Stimulated activated CD4-positive, alpha-beta T cell treated with anti-CD3 and anti-CD28 coated beads, Interleukin-2, amount 100 ng/mL, for 4 hours (primary cell): ENCODE measurements at places on chromosomes 4 and X.
A peak's percentile ranks its signal among the peaks of the same experiment; 100 is the strongest.

DNA sequence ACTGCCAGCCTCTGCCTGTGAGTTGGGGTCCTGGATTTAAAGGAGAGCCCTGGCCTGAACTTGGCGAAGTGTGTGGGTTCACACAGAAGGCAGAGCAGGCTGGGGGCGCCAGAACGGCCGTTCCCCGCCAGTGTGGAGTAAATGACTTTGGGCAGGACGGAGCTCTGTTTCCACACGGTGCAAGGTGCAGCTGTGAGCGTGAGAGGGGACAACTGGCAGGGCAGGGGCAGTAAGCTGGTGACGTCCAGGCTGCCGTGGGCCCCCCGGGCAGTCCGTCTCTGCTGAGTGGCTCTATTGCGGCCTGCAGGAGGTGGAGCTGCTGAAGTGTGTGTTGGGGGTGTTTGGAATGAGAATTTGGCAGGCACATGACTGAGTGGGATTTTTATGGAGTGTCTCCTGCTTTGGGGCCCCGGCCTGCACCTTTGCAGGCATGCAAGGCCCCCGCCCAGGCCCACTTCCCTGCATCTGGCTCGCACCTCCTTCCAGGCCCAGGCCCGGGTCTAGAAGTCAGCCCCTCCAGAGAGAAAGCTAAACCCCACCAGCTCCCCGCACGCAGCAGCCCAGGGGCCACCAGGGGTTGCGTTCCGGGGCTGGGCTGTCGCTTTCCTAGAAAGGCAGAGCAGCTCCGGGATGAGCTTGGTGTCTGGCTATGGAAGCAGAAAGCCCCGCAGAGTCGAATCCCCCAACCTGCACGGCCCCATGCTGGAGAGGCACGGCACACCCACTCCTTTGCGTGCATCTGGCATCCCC lies 62.2 kb upstream of the GRPEL1 start:
- no peak for DNase-seq

GRCh38 chr4:2482693-2483092 lies 13.8 kb downstream of the RNF4 start:
- DNase-seq, result no peak

- DNase-seq, result no peak
Measured at GRCh38 chr4:184273166-184274147, 55.8 kb upstream of the ENPP6 start.

- no peak for DNase-seq
Measured at GRCh38 chr4:36292556-36293188, 11.3 kb downstream of the DTHD1 start.

DNA sequence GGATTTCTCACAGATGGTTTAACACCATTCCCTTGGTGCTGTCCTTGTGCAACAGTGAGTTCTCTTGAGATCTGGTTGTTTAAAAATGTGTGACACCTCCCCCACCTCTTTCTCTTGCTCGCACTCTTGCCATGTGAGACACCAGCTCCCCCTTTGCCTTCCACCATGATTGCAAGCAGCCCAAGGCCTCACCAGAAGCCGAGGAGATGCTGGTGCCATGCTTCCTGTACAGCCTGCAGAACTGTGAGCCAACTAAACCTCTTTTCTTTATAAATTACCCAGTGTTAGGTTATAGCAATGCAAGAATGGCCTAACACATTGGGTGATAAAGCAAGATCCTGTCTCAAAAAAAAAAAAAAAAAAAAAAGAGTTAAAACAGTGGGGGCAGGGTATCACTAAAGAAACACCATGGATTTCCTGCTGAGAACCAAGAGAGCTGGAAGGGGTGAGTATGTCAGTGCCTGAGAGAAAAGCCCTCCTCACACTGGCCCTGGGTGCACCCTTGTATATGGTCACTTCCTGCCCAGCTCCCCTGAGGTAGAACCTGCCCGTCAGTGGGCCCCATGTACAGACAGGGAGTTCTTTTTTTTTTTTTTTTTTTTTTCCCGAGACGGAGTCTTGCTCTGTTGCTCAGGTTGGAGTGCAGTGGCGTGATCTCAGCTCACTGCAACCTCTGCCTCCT lies 46.4 kb downstream of the APOO start:
- no peak for DNase-seq

DNA sequence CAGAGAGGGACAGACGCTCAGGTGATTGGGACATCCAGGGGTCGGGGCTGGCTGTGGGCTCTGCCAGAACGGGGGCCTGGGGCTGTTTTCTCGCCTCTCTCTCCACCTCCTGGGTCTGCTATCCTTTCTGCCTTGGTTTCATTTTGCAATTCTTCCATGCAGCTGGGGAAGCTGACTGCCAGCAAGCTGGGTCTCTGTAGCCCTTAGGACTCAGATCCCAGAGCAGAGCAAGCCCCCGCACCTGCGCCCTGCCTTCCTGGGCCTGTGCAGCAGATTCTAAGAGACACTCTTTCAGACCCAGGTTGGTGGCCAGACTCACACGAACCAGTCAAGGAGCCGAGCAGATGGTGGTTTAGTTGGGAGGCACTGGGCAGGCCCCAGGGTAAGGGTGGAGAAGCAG lies 59.1 kb upstream of the GRPEL1 start:
- DNase-seq, result no peak

GRCh38 chr4:79980448-79980847 lies 92.6 kb downstream of the ANTXR2 start:
- DNase-seq, result no peak

GRCh38 chr4:17576932-17577664 lies at the start of gene LAP3:
Gene LAP3, plus strand, starts transcription at chr4:17577198. Its CDS starts 268 bp downstream, at chr4:17577466.
- peak; percentile 98 for DNase-seq

- DNase-seq, result no peak
Measured at GRCh38 chr4:52116641-52117040, 65.5 kb downstream of the SPATA18 start.

- no peak for DNase-seq
Measured at GRCh38 chr4:174503079-174503715, 19.1 kb downstream of the HPGD start.

DNA sequence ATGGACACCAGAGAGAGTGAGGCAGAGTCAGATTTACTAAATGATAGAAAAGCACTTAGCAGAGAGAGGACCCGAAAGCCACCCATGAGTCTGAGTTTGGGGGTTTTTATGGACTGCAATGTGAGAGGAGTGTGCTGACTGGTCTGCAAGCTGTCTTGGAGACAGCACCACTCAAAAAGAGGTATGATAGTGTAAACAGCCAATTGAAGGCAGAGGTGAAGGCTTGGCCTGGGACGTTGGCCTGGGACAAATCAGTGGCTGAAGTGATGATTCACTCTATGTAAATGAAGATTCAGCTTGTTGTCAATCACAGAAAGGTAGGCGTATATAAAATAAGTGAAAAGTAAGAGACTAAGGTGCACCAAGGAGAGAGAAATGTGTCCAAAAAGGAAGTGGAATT lies 217.6 kb upstream of the ZFP42 start:
- no peak for DNase-seq

DNA sequence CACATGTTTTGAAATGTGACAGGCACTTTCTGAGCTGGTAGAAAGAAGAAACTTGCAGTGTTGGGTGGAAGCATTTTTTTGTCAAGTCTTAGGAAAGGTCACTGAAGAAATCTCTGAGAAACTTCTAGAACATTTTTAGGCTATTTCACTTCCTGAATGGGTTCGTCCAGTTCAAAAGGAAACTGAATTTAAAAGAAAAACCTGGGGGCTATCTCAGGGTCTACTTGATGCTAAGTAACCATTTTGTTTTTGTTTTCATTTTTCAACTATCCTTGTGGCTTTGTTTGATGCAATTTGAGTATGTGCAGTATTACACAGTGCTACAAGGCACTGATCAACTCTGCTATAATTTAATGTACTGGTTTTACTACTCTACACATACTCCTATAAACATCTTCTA lies 34.0 kb upstream of the AMOT start:
- DNase-seq, result no peak

- DNase-seq, result no peak
Measured at GRCh38 chr4:125727931-125728330, 413.2 kb downstream of the FAT4 start.

GRCh38 chr4:43864616-43865146 lies 583.9 kb downstream of the KCTD8 start:
- DNase-seq, result no peak

DNA sequence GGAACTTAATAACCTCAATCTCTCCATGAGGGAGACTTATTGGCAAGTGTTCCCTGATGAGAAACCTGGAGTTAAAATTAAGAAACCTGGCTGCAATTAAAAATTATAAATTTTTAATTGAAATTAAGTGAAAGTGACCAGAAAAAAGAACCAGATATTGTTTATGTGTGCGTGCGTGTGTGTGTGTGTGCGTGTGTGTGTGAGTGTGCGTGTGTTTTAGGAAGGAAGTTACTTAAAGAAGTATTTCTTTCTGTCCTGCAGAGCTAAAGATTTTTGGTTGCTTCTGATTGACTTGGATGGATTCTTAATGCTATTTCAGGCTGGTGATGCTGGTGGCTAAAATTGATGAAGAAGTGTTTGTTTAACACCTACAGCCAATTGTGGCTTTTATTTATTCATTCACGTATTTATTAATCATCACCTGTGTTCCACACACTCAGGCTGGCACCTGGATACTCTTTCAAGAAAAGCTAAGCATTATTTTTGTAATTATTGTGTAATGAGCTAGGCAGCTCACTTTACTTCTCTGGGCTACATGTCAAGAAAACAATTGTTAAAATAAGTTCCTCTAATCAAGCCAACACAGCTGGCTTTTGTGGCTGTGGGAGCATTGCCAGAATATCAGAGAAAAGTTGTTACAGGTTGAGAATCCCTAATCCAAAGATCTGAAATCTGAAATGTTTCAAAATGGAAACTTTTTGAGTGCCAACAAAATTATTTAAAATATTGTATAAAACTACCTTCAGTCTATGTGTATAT lies 68.5 kb downstream of the CEP44 start:
- DNase-seq, result no peak
